Activated CD8-positive, alpha-beta T cell treated with anti-CD3 and anti-CD28 coated beads, Interleukin-2, amount 10 ng/mL, durations not matched to agents 7 days and 5 days (primary cell): ENCODE measurements at places on chromosomes 4 and X. TPM values are rescaled to one million over a fixed set of nuclear protein-coding genes. Genes with fewer than 3 reads are reported as not detected.

The CXCL8 gene
- not detected for total RNA-seq

The SPIN2B gene
- total RNA-seq, result 9.0 TPM

The NOCT gene
- 8.6 TPM for total RNA-seq

The PHEX gene
- total RNA-seq, result 0.16 TPM

The LEF1 gene
- total RNA-seq, result 205 TPM

The IL1RAPL1 gene
- total RNA-seq, result not detected

The GRIPAP1 gene
- 82.7 TPM for total RNA-seq

The AMBN gene
- total RNA-seq, result not detected

The SPANXB1 gene
- not detected for total RNA-seq

The ZNF157 gene
- total RNA-seq, result 0.34 TPM

The TGIF2LX gene
- total RNA-seq, result not detected

The PPEF2 gene
- total RNA-seq, result not detected

The NAA11 gene
- not detected for total RNA-seq

The MAP3K15 gene
- total RNA-seq, result 0.37 TPM

The GLOD5 gene
- not detected for total RNA-seq

The GUCY1A1 gene
- 0.21 TPM for total RNA-seq

The UGT2B15 gene
- not detected for total RNA-seq

The GAGE12G gene
- not detected for total RNA-seq

The ADH1B gene
- not detected for total RNA-seq

The ARHGAP36 gene
- not detected for total RNA-seq

The EGFL6 gene
- 14.2 TPM for total RNA-seq

The SORCS2 gene
- not detected for total RNA-seq

The ADAMTS3 gene
- total RNA-seq, result not detected
